ENCODE measurements at places on chromosomes 1 and 21.

- no peak for DNase-seq
Observed at GRCh38 chr1:18230321-18230720, 122.7 kb downstream of the IGSF21 start.

DNA sequence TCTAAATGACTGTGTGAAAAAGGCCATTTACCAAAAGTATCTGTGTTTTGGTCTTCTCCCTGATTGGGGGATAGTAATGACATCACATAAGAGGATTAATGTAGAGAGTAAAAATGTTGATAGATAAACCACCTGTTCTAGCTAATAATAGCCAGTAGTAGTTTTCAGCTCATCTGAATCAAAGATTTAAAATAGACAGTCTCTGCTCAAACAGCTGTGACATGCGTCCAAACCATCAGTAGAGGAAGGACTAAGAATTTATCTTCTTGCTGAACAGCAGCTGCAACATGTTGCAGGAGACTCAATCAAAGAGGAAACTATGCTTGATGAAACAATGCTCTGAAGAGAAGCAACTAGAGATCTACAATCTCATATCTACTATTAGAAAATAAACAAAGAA, 21.4 kb downstream of the TMPRSS15 start:
- DNase-seq: no peak

- no peak for DNase-seq
Observed at GRCh38 chr1:224534731-224535130, 81.4 kb upstream of the CNIH3 start.

GRCh38 chr1:209772126-209772525, 12.2 kb downstream of the C1orf74 start:
- no peak for DNase-seq

DNA sequence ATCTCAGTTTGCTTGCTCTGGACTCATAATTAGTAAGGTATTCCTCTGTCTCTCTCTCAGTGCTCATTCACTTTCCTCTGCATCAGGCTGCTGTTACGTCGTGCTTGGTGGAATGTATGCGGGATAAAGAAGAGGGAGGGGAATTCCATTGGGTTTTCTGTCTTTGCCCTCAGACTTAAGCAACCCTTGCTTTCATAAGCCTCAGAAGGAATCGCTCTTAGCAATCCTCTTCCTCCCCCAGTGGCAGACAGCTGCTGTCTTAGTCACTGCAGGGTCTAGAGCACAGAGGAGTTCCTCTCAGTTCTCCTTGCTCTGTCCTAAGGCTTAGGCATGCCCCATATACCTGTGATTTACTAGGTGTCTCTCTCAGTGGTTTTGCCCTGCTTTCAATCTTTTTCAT, 19.1 kb upstream of the NTMT2 start:
- no peak for DNase-seq

GRCh38 chr1:8164670-8165069, 138.6 kb upstream of the ERRFI1 start:
- DNase-seq: no peak

DNA sequence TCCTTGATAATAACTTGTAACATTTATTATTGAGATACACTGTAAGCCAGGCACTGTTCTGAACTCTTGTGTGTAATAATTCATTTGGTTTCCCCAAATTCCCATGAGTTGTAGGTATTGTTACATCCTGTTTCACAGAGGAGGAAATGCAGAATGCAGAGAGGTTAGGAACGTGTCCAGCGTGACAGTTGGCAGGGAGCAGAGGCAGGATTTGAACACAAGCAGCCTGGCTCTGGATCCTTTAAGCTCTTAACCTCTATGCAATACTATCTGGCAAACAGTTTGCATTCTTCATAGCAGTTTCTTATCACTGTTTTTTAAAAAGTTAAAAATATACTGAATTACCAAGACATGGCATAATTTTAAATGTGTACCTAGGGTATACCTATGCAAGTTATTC, 30.5 kb downstream of the EEIG2 start:
- DNase-seq: no peak

- no peak for DNase-seq
Observed at GRCh38 chr1:165375623-165376022, 19.1 kb upstream of the LMX1A start.

GRCh38 chr1:4652631-4653327, 1.6 kb upstream of the AJAP1 start:
- peak; percentile 47 for DNase-seq

DNA sequence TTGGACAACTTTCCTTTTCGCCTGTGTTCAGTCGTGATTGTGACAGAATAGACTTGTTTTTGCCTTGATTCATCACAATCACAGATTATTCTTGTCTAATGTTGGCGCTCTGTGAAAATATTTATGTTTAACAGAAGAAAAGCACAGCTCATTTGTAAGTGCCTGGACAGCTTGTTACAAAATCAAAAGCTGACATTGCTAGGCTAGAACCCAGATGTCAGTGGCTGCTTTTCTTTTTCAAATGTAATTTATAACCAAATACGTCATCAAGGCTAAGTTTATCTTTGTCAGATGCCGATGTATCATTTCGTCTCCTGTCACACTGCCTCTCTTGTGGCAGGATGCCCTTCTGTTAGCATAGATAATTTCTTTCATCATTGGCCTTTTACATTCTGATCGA, 1227.3 kb downstream of the PLA2G4A start:
- no peak for DNase-seq

DNA sequence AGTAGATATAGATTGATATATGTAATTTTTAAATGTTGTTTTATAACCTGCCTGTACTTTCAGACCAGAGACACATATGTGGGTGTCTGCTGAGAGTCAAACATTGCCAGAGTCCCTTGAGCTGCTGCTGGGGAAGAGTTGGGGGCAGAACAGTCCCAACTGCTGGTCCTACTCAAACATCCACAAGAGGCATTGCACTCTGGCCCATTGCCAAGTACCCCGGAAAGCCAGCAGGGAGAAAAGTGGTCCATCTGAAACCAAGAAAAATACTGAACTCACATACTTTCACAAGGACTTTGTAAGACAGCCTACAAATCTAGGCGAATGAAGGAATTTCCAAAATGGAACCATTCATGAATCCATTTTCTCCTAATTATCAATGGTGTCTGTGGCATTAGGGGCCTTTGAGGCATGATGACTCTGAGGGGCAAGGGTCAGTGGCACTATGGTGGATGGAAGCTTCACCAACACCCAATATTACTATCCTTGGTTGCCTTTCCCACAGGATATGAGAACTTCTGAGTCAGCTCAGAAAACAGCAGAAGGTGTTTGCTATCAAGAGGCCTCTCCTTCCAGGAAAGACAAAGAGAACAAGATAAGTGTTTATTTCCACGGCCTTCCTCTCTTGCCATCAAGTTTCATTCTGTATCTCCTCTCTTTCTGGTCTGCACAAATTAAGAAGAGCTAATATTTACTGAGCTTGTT, 7.3 kb upstream of the TBX15 start:
- no peak for DNase-seq

DNA sequence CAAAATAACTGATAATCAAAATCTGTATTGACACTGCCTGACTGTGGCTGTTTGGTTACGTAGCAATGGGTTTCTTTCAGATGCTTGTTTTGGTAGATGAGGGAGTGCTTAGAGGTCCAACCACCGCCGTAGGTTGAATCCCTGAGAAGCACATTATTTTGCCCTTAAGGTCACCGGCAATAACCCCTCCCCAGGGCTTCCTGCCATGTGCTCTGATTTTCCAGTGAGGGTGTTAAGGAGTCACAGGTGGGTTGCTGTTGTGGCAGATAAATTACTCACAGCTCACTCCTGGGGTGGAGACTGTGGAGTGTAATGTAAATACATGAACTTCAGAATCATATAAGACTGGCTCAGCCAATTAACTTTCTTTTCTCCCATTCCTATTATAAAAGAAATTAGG, 81.5 kb upstream of the ZP4 start:
- DNase-seq: no peak

- no peak for DNase-seq
Observed at GRCh38 chr21:39258207-39258606, 55.2 kb downstream of the BRWD1 start.
